ENCODE measurements at places on chromosomes 5 and 9. TPM values are rescaled to one million over a fixed set of nuclear protein-coding genes. Genes with fewer than 3 reads are reported as not detected.
A peak's percentile ranks its signal among the peaks of the same experiment; 100 is the strongest.

Gene ENHO
- total RNA-seq: not detected

Gene CAAP1
- 18.1 TPM for total RNA-seq

Gene ENTPD2
- total RNA-seq: not detected

Gene RNF208
- total RNA-seq: 3.0 TPM

Gene FOXD4L5
- total RNA-seq: 0.18 TPM

Gene CEL
- total RNA-seq: 1.9 TPM

Gene RETREG1
- 18.1 TPM for total RNA-seq

Gene LAMC3
- 0.06 TPM for total RNA-seq

- DNase-seq: no peak
Measured at GRCh38 chr9:124312290-124313265, 54.8 kb downstream of the NEK6 start.

DNA sequence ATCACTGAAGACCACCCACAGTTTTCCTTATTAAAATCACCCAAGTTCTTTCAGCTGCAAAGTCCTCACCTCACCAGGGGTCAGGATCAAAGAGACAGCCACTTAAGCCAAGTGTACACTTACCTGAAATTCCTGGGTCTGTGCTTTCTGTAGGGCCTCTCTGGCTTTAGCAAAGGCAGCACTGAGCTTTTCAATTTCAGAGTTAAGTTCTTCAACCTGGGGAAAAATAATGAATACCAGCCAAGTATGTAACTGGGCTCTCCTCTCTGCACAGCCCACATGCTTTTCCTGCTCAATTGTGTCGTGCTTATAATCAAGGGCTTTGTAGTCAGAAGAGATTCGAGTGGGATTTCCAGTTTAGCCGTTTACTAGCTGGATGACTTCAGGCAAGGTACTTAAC lies 55.1 kb downstream of the CDK5RAP2 start:
- DNase-seq: no peak

- no peak for DNase-seq
Measured at GRCh38 chr5:142327111-142327842, 2.5 kb upstream of the SPRY4 start.

GRCh38 chr5:39605145-39605544 lies 180.4 kb upstream of the DAB2 start:
- DNase-seq: no peak

- no peak for DNase-seq
Measured at GRCh38 chr5:172451771-172452197, 2.5 kb downstream of the SH3PXD2B start.

- DNase-seq: no peak
Measured at GRCh38 chr5:106303911-106304310, 1366.8 kb downstream of the EFNA5 start.

- no peak for DNase-seq
Measured at GRCh38 chr5:150339841-150340240, 17.7 kb upstream of the TCOF1 start.

DNA sequence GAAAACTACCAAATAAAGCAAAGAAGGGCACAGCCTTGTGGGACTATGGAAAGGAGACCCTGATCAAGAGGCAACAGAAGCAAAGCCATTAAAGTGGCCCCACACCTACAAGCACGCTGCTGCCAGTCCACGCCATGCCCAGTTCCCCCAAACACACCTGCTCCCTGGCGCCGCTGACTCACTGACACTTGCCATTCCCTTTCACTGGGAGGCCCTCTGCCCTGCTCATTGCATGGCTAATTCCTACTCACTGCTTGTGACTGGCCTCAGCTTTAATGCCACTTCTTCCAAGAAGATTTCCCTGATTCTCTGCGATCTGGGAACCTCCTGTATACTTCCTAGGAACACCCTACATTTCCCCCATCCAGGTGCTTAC lies 71.2 kb upstream of the TAF1L start:
- DNase-seq: no peak

GRCh38 chr5:169178754-169179153 lies 122.2 kb downstream of the SLIT3 start:
- DNase-seq: no peak

DNA sequence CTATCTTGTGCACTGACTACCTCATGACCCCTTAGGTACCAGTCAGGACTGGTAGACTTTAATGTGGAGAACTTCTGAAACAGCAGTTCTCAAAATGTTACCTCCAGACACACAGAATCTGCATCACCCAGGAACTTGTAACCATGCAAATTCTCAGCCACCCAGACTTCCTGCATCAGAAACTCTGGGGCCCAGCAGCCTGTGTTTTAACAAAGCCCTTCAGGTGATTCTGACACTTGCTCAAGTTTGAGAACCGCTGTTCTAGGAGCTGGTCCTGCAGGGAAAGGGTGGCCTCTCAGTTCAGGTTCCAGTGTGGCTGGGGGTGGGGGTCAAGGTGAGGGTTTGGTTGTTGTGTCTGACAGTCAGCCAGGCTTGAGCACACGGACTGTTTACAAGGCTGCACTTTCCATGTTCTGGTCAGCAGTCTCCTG lies 28.4 kb downstream of the ZFP62 start:
- DNase-seq: peak; percentile 60

- DNase-seq: no peak
Measured at GRCh38 chr9:96135076-96135752, 166.8 kb downstream of the HSD17B3 start.

DNA sequence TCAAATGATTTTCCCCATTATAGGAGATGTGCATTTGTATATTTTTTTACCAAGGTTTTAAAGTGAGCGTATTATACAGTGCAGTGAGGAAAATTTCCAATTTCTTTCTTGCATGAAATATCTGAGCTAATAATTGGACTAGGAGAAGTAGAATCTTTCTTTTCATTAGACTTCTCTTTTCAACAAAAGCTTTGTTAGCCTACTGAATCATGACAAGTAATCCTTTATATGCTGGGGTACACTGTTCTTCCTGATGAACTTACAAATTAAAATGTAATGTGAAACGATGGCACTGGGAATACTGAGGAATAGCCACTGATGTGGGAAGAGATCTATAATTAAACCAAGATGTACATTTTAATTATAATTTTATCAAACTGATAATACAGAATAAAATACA lies 829.6 kb downstream of the PTPRD start:
- no peak for DNase-seq

- DNase-seq: no peak
Measured at GRCh38 chr9:107513464-107514100, 24.0 kb upstream of the KLF4 start.

All from activated CD8-positive, alpha-beta memory T cell treated with anti-CD3 and anti-CD28 coated beads, Interleukin-2, amount 10 ng/mL, durations not matched to agents 7 days and 5 days (primary cell).